HT1080 (cell line): ENCODE measurements at places on chromosomes 11 and 22.
A peak's percentile ranks its signal among the peaks of the same experiment; 100 is the strongest.

- peak; percentile 37 for DNase-seq
Measured at GRCh38 chr11:34126959-34127848, 21.8 kb downstream of the NAT10 start.

DNA sequence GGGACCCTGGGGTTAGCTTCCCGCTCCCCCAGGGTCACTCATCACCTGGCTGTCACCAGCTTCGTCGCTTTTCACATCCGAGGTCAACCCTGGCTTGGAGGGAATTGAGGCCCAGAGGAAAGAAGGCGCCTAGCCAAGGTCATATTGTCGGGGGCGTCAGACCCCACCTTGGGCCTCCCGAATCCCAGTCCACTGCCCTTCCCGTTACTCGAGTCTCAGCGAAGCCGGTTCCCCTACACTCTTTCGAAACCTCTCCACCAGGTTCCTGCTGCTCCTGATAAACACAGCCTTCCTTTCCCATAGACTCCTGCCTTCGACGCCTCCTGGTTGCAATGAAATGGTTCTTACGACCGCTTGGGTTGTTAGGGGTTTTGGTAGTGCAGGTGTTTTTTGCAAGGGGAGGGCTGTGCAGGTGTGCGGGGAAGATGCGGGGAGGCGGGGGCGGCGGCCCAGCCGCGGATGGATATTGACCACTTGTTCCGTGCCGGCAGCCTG is 642 bp downstream of the NAA40 start:
- no peak for DNase-seq

DNA sequence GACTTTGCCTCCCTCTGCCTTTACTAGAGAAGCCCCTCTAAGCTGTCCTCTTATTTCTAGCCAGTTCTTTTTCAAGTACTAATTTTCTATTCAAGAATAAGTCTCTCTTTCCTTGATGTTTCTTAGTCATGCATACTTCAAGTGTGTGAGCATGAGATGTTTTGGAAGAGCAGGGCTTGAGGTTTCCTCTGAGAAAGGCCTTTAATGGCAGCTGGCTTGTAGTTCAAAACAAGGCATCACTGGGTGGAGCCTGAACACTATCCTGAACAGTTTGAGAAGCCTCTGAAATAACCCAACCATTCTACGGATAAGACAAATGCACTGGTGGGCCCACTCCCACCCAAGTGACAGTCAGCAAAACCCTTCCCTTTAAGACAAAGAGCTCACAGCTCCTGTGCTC is 37.6 kb downstream of the CLDN25 start:
- no peak for DNase-seq

DNA sequence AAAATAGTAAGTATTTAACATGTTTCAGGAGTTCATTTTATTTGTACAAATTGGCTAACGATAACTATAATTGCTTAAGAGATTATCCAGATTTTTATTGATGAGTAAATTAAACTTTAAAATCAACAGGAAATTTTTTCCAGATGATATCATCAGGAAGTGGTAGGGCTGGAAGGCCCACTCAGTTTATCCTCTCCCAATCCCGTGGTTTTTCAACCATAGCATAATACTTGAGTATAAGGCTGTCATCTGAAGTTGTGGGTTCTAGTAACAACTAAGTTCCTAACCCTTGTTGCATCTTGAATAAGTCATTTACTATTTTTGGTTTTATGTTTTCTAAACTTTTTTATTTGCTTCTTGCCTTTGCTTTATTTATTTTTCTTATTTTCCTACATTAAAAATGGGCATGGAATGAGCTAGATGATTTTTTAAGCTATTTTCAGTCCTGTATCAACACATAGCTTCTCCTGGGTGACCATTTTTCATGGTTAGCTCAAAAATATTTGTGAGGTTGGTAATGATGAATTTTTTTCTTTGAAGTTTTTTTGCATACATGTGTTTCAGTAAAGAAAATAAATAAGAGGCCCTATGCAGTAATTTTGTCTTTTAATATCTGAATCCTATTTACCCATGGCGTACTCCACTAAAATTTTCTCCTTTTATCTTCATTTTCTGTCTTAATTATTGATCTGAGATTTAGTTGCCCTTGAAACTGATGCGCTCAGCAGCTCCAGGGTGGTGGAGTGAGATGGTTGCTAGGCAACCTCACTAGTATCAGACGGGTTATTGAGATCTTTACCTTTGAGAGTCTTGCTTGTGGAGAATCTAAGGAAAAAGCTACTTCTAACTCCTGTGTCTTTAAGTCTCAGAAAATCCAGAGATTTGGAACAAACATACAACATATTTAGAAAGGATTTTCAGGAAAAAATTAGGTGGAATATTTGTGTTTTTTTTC is 452.0 kb upstream of the CCDC179 start:
- DNase-seq = peak; percentile 66

GRCh38 chr11:76782531-76783293 is 444 bp upstream of the TSKU start:
- peak; percentile 92 for DNase-seq

GRCh38 chr11:111382451-111382850 is 3.4 kb upstream of the POU2AF1 start:
- DNase-seq = no peak

DNA sequence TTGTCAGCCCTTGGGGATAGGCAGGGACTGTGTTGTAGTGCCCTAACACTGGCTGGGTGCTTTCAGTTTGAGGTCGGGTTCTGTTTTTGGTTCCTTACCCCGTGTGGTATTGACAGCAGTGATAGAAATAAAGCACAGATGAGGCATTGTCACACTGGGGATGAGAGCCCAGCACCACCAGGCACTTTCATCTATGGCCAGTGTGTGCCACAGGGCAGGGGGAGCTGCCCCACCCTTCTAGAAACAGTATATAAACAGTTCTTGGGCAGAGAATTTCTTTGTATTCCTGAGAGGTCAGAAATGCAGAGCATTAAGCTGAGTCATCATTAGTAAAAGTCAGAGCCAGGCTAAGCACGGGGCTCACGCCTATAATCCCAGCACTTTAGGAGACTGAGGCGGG is 23.1 kb upstream of the CDC42EP2 start:
- DNase-seq = peak; percentile 53

- no peak for DNase-seq
Measured at GRCh38 chr11:6482441-6482840, 1.1 kb downstream of the TIMM10B start.

DNA sequence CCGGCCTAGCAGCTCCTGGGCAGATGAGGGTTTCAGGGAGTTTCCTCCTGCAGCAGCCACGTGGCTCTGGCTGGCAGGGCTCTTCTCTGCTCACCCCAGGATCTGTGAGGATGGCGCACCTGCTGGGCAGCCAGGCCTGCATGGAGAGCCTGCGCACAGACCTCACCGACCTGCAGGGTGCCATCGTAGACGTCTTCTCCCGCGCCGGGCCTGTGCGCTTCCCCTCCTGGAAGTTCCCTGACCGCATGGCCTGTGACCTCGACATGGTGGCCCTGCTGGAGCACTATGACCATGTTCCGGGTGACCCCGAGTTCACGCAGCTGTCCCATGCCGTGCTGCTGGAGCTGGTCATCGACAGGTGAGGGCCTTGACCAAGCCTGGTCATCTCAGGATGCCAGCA is 9.1 kb downstream of the CCDC157 start:
- DNase-seq = no peak

DNA sequence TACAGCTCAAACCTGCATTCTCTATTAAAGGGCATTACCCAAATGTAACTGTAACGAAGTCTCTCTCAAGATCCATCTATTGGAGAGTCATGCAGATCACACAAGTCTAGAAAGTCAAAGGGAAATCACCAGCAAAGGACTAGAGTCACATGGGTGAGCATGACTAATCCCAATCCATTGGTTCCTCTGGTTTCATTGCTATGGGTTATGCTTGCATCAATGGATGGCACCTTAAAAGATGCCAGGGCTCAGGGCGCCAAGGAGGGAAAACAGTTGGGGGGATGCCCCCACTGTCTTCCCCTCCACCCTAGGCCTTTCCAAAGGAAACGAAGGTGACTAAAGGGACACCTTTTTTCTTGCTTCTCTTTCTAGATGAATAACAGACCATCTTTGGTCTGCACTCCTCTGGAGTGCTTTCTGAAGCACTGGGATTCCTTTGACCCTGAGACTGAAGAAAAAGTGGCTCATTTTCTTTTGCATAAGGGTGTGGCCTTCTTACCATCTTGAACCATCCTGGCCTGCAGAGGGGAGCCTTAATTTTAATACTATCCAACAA is 8.1 kb downstream of the NXPE4 start:
- DNase-seq = no peak

DNA sequence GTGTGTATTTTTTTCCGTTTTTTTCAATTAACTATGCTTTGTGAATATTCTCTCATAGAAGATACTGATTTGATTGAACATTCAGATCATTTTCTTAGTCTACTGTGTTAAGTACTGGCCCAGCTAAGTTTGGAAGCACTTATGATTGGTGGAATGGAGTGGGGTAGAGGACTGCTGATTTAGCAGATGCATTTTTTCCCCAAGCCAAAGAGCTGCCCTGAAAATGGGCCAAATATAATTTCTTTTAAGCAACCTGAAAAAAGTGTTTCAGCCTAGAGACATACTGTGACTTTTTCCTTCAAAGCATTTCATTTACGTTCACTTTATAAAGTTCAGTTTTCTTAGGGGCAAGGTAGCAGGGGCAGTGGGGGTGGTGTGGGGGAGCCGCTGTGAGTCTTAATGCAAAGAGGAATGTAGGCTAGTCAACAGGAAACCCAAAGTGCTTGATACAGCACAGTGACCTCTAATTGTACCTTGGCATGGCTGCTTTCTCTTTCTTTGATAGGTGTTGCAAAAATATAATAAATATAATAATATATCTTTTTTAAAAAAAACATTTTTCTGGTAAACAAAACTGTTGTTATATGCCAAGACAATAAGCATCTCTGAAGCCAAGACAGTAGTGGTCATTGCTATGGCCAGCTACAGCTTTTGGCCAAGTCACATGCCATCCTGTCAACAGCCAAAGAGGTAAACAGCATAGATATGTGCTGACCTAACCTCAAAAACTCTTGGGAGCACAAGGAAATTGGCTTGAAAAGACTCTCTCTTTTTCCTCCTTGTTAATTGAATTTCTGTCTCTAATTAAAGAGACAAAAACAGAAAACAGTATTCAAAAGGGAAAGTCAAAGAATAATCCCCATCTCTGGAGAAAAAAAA is 58.8 kb downstream of the LIF start:
- DNase-seq = no peak

GRCh38 chr22:31178859-31179258 is 18.9 kb downstream of the RNF185 start:
- DNase-seq = no peak

- peak; percentile 3 for DNase-seq
Measured at GRCh38 chr11:95699631-95700470, 89.7 kb downstream of the FAM76B start.

GRCh38 chr22:31253949-31254348 is 38.3 kb downstream of the PIK3IP1 start:
- no peak for DNase-seq
